ENCODE measurements at places on chromosomes 5 and 9.

DNA sequence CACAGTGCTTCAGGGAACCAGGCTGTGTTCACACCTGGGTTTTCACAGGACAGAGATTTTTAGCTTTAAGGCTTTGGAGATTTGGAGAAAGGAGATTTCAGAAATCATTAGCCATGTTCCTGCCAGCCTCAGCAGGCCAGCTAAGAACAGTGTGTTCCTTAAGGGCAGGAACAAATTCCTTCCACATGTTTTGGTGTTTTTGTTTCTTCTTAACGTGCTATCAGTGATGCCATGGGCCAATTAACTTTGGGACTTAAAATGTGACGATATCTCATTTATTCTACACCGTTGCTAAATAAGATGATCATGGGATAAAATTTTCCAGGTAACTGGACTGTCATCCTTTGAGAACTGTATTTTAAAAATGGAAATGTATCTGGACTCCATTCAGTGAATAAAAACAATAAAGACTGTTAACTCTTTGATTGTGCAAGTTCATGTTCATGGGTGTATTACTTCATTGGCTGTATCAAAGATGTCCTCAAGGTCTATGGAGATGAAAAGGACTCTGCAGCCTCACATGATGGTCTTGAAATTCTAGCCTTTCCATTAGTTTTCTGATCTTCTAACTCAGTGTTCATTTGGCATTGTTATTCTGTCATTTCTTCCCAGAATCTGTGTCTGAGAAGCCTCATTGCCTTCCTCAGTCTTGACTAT, 72.3 kb downstream of the ZNF366 start:
- no peak for DNase-seq

GRCh38 chr9:27565696-27566095, 7.6 kb downstream of the C9orf72 start:
- DNase-seq, result no peak

- no peak for DNase-seq
Measured at GRCh38 chr5:150534811-150535210, 26.9 kb downstream of the NDST1 start.

DNA sequence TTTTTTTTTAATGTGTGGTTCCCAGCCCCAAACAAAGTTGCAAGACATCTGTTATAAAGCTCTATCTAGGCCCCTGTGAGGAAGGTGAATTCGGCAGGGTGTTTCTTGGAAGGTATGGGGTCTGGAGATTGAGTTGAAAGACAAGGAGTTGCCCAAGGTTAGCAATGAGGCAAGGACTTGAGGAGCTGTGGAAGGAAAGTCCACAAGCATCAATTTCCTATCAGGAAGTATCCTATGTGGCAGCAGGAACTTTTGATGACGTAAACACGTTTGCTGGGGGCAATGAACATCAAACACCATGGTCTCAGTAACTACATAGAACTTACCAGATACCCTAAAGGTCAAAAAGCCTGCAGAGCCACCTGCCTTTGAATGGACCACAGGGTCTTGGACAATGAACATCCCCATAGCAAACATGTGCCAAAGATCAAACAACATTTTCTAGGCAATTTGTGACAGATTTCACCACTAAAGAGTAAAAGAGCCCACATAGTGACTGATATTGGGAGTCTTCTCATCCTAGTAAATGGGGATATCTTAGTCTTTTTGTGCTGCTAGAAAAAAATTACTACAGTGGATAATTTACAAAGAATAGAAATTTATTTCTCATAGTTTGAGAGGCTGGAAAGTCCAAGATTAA, 145.1 kb downstream of the GCNT1 start:
- no peak for DNase-seq

- peak; percentile 43 for DNase-seq
Measured at GRCh38 chr9:124415852-124416484, 726 bp upstream of the PSMB7 start.

- no peak for DNase-seq
Measured at GRCh38 chr5:77882670-77883257, 106.6 kb upstream of the TBCA start.

DNA sequence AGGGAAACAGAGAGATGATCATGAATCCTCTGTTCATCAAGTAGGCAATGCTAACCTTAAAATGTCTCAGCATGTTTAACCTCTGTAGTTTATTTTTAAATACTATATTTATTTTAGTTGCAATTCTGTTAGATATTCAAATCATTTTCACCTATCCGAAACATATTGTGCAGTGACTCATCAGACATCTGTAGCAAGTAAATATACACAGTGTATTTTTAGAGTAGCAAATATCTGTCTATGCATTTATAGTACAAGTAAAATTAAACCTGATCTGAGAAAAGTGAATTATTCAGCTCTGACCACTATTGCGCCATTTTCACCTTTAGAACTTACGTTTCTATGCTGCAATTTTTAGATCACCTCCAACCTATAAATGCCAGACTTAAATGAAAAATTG, 24.3 kb upstream of the TUSC1 start:
- DNase-seq, result no peak

DNA sequence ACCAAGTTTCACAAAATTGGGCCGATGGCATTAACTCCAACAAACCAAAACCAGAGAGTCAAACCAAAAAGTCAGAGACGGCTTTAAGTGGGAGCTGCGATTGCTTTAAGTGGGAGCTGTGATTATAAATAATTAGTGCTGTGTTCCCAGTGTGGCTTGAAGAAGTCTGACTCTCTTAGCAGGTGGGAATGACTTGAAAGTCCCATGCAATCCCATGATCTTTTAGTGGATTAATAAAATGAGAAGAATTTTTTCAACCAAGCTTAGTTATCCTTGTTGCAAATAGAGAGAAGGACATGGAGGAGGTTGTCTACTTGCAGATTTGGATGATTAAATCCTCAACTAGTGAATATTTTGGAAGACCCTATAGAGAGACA, 68.5 kb downstream of the MYO10 start:
- peak; percentile 12 for DNase-seq

GRCh38 chr9:107249131-107249533, 33.9 kb upstream of the RAD23B start:
- DNase-seq, result no peak

- DNase-seq, result no peak
Measured at GRCh38 chr9:135487281-135488012, 7.9 kb downstream of the PPP1R26 start.

DNA sequence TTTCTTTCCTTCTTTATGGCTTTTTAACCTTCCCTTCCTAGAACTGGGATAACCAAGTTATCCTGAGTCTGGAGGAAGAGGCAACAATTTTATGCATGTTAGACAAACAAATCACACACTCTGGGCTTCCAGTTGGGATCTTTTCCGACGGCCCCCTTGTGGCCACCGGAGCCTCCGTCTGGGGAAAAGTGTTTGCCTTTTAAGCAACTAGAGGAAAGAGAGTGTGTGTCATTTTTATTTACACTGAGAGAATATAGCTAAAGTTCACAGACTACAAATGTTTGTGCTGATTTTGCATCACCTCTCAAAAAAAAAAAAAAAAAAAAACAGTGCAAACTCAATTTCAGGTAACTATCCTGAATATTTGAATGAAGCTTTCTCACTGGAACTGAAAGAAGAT, 126.2 kb downstream of the SEMA6A start:
- DNase-seq, result no peak

GRCh38 chr5:14593326-14594021, 11.9 kb downstream of the OTULINL start:
- no peak for DNase-seq

- DNase-seq, result no peak
Measured at GRCh38 chr5:15241216-15241821, 258.7 kb upstream of the FBXL7 start.

DNA sequence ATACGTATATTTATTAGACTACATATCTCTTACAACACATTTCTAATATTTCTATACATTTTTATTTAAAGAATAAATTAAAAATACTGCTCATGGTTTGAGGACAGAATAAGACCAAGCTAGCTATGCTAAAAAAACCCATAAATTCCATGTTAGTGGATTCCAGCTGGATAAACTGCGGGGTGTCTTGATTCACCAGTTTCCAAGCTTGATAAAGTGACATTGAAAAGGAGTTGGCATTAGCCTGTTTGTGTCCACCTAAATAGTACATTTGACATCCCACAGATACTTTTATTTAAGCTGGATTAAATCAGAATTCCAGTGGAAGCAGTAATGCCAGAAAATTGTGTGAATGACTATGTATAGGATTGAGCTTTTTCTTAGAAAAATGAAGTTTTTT, 80.1 kb downstream of the GABRA6 start:
- DNase-seq, result no peak

DNA sequence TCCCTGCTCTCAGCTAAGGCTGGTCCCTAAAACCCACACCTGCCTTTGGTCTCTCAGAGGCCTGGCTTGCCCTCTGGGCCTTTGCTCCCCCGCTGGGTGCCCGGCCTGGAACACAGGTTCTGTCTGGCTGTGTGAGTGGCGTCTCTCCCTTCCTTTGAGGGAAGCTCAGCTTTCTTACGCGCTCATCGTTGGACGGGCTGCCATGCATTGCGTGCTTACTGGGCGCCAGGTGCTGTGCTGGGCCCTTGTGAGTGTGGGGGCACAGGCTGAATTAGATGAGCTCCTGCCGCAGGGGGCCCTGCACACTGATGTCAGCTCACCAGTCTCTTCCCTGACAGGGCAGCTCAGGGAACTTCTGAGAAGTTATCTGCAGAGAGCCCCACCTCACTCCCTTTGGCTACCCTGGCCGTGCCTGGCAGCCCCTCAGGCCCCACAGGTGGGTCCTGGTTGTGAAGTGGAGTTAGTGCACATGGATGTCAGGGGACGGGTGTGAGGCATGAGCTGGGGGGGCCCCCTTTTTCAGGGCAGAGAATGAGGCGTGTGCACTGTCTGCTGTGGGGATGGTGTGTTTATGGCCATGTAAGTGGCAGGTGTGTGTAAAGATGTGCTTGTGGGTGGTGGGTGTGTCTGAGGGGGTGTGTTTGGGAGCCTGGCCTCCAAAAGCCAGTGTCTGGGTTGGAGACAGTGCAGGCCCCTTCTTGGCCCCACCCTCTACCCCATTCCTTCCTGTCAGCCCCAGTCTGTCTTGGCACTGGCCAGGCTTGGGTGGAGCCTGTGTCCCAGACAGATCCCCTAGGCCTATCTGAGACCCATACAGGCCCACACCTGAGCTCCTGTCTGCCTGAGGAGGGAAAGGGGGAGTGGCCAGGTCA, 7.5 kb upstream of the RMND5B start:
- DNase-seq, result no peak

DNA sequence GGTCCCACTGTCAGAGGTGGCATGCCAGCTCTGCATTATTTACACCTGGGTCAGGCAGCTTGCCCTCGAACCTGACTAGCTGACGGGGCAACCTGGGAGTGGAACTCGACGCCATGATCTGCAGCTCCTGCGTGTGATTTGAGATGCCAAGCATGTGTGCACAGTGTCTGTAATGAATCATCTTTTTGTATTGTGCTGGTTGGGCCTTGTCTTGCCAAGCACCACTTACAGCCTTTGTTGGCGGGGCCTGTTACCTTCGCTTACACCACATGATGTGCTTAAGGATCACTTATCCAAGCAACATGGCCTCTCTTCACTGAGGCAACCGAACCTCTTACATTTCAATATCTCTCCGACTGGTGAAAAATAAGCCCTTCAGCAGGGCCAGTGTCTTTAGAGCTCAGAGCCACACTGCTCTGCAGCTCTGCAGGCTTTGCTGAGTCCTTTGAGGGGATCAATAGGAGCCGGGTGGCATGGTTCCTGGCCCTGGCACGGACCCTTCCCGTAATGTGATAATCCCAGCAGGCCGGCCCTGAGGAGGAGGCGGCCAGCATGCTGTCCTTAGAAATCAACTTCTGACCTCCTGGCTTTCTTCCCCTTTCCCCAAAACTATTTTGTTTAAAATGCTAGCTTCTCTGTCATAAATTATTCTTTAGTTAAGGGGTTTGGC, 297.7 kb upstream of the CD180 start:
- peak; percentile 98 for DNase-seq
